ENCODE measurements at places on chromosomes 5 and 9.

DNA sequence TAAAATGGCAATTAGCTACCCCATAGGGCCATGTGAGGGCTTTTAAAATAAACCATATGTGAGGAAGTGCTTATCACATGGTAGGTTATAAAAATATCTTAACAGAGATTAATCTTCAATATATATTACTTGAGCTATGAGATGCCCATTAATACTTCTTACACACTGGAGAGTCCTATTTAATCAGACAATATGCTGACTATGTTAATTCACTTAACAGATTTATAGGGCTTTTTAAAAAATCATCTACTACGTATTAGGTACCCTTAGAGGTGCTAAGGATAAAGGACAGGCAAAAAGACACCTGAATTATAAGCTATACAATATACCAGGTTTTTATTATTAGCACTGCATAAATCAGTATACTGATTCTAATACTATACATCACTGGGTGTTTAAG, 102.6 kb downstream of the STRBP start:
- DNase-seq = no peak

- DNase-seq = no peak
These were observed 11.0 kb downstream of the LHX3 start for GRCh38 chr9:136193891-136194279.

- DNase-seq = no peak
These were observed 24.0 kb downstream of the HNRNPK start for GRCh38 chr9:83956086-83956435.

DNA sequence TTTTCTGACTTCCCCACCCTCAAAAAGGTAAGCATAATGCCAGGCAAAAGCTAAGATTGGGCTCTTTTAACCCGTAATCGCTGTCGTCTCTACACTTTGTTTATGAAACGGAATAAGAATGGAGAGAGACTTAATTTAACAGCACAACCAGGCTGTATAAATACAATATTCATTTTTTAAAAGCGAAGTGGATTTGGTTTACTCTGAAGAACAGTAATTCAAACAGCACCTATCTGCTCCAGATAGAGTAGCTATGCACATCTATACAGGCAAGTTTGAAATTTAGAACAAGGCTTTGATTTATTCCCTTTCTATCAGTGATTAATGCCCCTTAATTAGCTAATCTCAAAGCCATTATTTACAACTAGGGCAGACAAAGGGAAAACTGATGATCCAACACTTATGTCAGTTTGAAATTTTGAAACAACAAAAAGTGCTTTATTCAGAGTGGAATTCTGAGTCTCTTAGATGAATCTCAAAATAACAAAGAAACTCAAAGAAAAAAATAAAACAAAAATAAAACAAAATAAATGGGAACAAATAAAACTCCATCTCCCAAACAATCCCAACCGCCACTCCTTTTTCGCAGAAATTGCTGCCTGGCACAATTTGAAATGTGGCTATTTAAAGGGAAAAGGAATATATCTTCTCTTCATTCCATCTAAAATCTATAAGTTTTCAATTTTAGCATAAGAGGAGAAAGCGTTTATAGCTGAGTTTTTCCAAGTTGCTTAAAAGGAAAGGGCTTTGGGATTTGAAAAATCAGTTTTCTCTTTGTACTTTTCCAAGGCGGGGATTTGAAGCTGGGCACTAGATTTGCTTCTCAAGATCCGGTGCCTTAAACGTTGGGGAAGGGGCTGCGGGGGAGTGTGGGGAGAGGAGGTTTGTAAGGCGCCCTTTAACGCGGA, 298.6 kb downstream of the PARP8 start:
- no peak for DNase-seq

Measured in substantia nigra (tissue), 51 donors.